ENCODE measurements at places on chromosomes 4 and X.

DNA sequence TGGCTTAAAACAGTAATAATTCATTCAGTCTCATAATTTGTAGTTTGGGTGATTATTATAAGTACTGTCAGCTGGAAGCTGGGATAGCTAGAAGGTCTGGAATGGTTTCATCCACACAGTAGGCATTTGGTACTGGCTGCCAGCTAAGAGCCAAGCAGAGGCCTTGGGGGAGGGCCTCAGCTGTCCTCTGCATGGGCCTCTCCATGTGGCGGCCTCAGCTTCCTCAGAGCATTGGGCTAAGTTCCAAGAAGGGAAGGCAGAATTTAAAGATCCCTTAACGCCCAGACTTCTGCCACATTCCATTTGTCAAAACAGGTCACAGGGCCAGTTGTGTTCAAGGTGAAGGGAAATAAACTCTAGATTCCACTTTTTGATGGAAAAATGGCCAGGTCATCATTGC lies 93.3 kb downstream of the NEUROG2 start:
- DNase-seq = no peak

- DNase-seq = no peak
These were observed 102.4 kb downstream of the CAMK2D start for GRCh38 chr4:113659127-113659526.

GRCh38 chrX:70132224-70132623 lies 1.0 kb upstream of the IGBP1 start:
- DNase-seq = no peak

GRCh38 chr4:15682242-15683142 lies 865 bp downstream of the FAM200B start:
- no peak for DNase-seq

DNA sequence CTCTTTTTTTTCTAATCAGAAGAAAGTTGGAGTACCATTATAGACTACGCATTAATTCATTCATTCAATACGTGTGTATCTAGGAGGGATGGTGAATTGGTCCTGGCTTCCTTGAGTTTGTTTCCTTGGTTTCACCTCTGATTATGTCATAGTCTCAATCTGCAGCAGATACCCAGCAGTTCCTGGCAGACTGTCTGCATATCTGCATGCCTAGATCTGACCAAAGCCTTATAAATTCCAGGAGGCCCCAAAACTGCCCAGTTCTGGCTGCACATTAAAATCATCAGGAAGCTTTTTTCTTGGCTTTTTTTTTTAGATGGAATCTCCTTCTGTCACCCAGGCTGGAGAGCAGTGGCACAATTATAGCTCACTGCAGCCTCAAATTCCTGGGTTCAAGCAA lies 27.2 kb upstream of the SLC34A2 start:
- DNase-seq = no peak

GRCh38 chr4:153089742-153090141 lies 114.5 kb upstream of the TRIM2 start:
- no peak for DNase-seq

GRCh38 chr4:152310257-152310656 lies 225.6 kb downstream of the FBXW7 start:
- DNase-seq = no peak

DNA sequence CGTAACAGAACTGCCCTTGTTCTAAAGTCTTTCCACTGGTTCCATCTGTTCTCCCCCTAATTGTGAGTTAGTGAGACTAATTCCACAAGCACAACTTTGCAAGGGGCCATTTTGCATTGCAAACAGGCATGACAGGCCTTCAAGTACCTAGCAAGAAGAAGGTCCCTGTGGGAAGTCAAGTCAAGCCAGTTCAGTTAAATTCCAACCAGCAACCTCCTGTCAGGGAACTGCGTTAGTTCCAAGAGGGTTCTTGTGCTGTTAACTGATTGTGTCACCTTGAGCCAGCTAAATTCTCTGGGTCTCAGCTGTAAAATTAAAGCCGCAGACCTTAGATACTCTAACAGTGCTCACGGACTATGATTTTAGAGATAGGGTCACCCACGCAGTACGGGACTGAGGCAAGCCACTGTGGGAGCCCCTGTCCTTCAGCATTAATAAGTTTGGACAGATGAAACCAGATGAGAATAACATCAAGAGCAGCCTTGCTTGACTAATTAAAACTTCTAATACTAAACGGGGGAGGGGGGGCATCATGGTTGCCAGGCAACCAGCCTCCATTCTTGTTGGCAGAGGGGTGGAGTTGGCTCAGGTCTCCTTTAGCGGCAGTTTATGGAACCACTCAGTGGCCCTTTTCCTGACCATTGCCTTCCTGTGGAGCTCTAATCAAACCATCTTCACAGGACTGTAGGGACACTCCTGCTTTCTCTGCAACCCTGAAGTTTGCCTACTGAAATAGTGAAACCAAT lies 24.1 kb upstream of the TMEM150C start:
- no peak for DNase-seq

- DNase-seq = no peak
These were observed 3.8 kb upstream of the MMGT1 start for GRCh38 chrX:135977611-135978010.

DNA sequence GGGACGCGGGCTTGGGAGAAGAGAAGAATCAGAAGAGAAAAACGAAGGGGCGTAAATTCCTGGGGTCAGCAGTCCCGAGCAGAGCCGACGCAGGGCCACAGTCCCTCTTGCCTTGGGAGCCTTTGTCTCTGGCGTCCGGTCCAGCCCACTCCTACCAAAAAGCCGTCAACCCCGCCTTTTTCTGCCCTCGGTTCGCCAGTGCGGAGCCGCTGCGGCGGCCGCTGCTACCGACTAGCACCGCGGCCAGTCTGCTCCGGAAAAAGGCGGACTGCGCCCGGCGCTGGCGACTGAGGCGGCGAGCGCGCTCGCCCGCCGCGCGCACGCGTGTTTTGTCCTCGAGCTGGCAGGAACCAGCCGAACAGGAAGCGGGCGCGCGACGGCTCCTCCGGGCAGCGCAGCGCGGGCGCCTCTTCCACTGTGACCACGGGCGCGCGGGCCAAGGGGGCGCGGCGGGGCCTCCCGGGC lies 502 bp downstream of the HNRNPDL start:
- peak; percentile 52 for DNase-seq

DNA sequence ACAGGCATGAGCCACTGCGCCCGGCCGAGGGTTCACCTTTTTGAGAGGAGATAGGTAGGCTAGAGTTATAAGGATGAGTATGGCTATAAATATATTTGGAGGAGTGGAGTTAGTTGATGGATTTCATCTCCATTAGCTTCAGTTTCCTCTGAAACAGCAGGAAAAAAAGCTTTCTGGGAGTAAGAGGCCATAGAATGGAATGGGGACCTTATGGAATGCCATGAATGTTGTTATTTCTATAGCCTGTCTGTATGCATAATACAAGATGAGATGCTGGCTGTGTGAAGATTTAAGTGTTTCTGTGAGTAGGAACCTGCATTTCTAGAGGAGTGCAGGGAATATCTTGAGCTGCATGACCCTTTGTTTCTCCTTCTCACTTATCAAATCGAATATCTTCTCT lies 114.9 kb upstream of the ARX start:
- no peak for DNase-seq

DNA sequence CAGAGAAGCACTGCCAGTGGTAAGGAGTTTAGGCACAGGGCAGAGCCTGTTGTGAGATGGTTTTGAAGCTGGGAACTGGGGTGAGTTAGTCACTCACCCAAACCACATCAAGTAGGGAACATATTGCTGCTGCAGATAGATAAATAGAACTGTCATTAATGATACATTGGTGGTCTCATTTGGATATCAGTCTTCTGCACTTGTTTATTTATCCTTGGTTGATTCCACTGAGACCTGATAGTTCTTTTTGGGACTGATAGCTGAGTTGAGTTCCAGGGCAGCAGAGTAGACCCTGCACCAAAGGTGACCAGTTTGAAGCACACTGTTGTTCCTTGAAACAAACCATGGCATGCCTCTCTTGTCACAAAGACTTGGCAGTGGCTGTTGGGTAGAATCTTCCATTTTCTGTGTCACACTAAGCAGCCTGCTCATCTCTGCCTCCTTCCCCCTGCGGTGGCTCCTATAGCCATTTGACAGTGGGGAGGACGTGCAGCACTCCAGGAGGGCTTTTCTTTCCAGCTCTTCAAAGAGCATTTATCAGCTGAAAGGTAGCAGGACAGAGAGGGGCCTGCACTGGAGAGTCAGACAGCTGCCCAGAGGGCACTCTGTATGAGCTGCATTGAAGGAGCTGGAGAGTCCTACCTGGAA lies 59.7 kb upstream of the TMEM164 start:
- DNase-seq = no peak

GRCh38 chr4:15270201-15270600 lies 157.6 kb upstream of the C1QTNF7 start:
- DNase-seq = no peak

DNA sequence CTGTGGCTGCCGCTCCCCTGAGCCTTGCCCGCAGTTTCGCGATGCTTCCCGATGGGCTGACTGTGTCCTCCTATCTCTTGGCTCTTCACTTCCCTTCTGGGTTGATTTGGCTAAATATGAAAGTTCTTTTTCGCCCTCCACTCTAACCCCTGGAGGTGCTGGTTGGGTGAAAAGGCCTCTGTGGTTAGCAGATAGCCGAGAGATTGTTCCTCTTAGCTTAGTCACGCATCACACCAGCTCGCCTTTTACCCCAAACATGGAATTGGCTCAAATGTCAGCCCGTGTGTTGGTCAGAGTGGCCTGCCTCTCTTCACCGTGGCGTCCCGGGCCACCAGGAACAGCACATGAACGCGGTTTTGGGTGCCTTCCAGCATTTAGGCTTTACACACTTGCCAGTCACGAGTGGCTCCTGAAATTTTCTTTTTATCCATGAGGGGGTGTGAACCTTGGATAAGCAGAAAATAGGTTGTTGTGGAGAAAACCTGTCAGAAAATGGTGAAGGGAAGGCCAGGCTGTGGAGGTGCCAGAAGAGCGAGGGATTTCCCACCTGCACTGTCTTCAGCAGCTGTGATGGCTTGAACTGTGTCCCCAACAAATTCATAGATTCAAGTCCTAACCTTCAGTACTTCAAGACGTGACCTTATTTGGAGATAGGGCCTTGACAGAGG lies 8.9 kb downstream of the CLCN4 start:
- DNase-seq = no peak

- no peak for DNase-seq
These were observed 103.1 kb upstream of the FAM47B start for GRCh38 chrX:34839451-34839850.

DNA sequence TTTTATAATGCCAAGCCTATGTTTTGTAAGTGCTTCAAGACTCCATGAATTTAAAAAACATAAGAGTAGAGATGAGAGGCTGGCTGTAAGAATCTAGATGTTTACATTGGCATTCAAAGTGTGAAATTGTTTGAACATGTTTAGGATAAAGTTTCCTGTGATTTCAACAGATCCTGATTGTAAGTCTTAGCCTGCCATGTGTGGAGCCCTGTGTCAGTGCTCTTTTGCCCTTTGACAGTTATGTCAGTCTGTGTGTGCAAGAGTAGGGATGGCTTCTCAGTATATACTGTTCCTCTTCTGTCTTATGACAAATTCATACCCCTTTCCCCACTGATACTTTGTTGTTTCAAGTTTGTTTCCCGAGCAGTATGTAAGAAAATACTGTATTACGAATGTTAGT lies 68.2 kb downstream of the USP9X start:
- no peak for DNase-seq

- no peak for DNase-seq
These were observed 6.2 kb downstream of the GAK start for GRCh38 chr4:925771-926500.

- DNase-seq = no peak
These were observed 2334.0 kb downstream of the PCDH7 start for GRCh38 chr4:33054161-33054560.

DNA sequence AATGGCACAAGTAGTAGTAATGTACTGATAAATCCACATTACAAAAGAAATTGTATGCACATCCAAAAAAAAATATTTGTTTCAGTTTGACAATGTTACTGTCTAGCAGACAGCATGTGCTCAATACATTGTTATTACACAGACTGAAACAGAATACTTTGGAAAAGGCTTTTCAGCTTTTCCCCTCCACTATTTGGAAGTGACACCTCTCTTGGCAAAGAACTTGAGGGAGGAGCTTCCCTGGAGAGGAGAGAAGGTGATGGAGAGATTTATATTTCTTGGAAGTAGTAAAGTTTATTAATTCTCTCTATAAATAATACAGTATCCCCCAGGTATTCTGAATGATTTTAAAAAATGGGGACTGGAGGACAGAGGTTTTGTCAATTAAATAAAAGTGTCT lies 131.8 kb downstream of the SCFD2 start:
- DNase-seq = no peak

DNA sequence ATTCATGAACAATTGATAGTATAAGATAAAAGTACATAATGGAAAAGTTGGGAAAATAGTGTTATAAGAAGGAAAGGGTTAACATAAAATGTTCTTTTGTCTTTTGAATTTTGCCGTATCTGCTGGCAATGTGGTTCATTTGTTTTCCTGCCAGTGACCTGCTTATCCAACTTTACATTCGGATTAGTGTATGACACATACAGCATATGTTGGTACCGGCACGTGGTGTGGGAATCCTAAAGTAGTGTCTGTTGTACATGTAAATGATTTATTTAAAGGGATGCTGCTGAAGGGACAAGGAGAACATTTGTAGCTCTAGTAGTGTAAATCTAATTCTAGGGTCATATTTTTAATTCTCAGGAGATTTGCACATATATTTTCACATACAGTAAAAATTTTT lies 11.5 kb downstream of the RAB9A start:
- no peak for DNase-seq

DNA sequence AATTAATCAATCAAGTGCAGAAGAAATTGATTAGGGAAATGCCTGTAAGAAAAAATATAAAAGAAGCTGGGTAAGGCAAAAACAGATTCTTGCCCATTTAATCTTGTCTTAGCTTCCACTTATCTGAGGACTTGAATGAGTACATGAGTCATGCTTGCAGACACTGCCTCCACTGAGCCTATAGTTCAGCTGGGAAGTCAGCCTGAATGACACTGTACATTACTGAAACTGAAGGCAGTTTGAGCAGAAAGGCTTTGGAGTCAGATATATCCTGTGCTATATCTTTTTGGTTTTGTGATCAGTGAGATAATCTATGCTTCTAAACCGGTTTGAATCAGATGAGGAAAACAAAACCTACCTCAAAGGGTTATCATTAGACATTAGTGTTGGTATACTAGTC lies 61.3 kb downstream of the NUDT11 start:
- no peak for DNase-seq

GRCh38 chr4:96677499-96677898 lies 837.6 kb downstream of the PDHA2 start:
- DNase-seq = no peak

DNA sequence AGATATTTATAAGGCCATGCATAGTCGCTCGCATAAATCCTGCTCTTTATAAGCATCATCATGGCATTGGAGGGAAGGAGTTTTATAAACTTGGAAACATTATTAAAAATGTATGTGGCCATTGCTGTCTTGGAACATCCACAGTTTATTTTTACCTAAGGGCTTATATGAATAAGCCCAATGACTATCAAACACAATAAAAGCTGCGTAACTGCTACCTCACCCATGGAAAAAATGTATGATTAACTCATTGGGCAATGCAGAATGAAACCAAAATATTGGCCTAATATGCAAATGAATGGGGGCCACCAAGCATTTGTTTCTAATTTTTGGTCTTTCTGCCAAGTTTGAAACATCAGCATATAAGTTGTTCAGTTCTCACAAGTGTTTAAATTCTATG lies 19.1 kb downstream of the GEMIN8 start:
- no peak for DNase-seq
